ENCODE measurements at places on chromosomes 1 and 21. TPM values are rescaled to one million over a fixed set of nuclear protein-coding genes. Genes with fewer than 3 reads are reported as not detected.
A peak's percentile ranks its signal among the peaks of the same experiment; 100 is the strongest.

DNA sequence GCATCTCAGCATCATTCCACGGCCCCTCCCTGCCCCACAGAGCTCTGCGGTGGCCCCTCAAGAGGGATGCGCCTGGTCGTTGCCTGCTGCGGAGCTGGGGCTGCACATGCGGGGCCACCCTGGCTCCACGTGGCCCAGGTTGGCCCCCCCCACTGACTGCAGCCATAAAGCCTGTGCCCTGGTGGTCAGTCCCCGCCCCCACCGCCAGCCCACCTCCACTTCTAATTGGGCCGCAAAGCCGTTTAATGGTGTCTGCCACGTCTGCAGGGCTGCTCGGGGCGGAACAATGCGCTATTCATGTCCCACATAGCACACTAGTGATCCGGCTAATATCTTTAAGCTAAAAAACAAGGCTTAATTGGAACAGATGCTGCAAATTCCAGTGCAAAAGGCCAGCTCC is 33.5 kb upstream of the ACTRT2 start:
- no peak for DNase-seq

The VANGL2 gene
- not detected for total RNA-seq

DNA sequence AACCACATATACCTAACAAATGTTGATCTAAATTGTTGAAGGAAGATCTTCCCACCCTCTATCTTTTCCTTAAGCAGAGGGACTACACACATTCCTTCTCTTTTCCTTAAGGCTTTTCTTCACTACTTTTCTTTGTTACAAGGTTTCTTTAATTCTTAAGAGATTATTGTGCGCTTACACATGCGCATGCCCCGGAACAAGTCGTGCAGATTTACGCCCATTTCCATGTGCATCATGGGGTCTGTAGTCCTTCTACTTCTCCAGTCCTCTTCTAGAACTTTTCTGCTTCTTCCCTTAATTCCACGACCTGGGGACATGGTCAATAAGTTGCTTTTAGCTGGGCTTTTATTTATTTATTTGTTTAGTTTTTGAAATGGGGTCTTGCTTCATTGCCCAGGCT is 1.7 kb upstream of the CHRNB2 start:
- no peak for DNase-seq

DNA sequence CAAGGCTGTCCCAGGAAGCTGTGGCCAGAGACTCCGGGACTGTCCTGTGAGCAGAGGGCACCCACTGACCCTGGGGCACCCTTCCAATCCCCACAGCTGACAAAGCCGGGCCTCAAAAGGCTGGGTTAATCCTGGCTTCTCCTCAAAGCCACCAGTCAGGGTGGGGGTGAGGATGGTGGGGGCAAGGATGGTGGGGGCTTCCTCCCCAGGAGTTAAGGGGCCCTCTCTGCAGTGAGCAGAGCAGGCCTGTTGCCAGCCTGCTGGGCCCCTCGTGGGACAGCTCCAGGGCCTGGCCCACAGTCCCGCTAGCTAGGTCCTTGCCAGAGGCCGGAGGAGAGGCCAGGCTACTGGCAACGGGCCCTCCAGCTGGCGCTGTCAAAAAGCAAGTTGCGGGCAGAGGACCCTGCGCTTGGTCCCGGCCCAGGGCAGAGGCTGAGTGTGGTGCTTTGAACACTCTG is 37.9 kb upstream of the CCDC27 start:
- no peak for DNase-seq

DNA sequence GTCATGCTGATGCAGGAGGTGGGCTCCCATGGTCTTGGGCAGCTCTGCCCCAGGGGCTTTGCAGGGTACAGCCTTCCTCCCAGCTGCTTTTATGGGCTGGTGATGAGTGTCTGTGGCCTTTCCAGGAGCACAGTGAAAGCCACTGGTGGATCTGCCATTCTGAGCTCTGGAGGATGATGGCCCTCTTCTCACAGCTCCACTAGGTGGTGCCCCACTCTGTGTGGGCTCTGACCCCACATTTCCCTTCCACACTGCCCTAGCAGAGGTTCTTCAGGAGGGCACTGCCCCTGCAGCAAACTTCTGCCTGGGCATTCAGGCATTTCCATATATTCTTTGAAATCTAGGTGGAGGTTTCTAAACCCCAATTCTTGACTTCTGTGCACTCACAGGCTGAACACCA is 1188.6 kb downstream of the MRPL39 start:
- DNase-seq = no peak

DNA sequence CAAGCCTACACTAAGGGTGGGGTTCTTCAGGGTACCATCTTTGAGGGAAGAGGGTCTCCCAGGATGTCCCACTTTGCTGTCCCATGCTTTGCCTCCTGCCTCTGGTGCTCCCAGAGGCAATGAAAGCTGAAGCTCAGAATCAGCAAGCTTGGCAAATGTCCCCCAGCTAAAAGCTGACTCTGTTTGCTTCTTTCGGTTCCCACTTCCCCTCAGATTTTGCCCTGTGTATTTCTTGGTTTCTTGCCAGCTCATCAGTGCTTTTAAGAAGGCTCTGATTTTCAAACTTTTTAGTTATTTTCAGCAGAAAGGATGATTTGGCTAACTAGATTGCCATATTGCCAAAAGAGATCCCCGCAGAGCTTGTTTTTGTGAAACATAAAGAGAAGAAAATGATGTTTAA is 33.1 kb upstream of the COG2 start:
- no peak for DNase-seq

GRCh38 chr1:8015809-8016165 is 10.3 kb downstream of the ERRFI1 start:
- peak; percentile 43 for DNase-seq

- no peak for DNase-seq
Observed at GRCh38 chr1:156599811-156600210, 1.5 kb downstream of the GPATCH4 start.

GRCh38 chr1:54614024-54614423 is 9.3 kb downstream of the FAM151A start:
- DNase-seq = no peak

DNA sequence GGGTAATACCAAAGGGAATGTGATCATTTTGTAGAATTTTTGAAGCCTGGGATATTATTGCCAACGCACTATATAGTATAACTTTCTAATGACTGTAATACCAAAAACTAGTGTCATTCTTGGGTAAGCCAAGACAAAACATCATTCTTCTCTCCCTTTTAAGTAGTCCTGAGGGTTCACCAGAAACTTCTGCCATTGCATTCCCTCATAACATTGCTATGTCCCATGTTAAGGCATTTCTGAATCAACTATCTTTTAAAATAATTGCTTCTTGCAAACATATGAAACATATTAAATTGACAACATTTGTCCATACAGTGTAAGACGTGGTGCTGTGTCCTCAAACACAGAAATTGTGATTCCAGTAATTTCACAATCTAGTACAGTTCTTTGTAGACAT is 29.9 kb upstream of the C1orf21 start:
- DNase-seq = no peak

The SELL gene
- under 0.01 TPM for total RNA-seq

The LRIG2 gene
- total RNA-seq = 8.9 TPM

DNA sequence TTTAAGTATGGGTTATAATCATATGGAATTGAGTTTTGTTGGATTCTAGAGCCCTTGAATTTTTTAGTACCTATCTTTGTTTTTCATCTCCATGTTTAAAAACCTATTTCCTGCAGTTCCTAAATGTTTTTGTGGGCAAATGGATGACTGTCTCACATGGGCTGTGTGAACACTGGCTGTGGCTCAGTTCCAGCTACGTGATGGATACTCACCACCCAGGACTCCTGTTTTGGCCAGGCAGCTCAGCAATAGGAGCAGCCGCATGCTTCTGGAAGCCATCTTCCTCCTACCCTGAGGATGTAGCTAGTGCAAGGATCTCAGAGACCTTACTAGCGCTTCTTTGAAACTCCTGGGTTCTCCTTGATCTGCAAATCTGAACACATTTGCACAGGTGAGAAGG is 2.8 kb downstream of the REG4 start:
- no peak for DNase-seq

GRCh38 chr1:42765832-42766740 is 742 bp downstream of the P3H1 start:
- peak; percentile 74 for DNase-seq

- no peak for DNase-seq
Observed at GRCh38 chr21:45075596-45076244, 1.3 kb downstream of the ADARB1 start.

The NEK2 gene
- total RNA-seq = 2.4 TPM
